RPMI7951 (cell line): ENCODE measurements at places on chromosomes 13 and 19. TPM values are rescaled to one million over a fixed set of nuclear protein-coding genes. Genes with fewer than 3 reads are reported as not detected.

The GTF2F1 gene
- 33.8 and 38.4 TPM in 2 replicates for total RNA-seq

The EPN1 gene
- total RNA-seq = 26.0 and 46.4 TPM in 2 replicates

DNA sequence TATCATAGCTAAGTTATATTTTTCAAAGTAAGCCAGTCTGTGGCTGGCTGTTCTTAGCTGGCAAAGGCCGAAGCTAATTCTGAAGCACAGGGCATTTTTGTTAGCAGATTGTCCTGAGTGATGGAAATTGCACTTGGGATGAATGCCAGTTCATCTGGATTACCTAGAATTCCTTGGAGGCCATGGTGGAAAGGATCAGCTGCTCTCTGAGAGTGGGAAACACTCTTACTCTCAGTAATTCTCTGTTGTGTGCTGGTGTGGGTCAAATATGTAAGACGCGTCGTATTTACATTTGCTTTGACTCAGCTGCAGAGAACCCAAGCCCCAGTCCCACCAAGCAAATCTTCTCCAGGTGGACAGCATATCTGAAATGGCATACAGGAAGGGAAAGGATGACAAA, 60.7 kb upstream of the C1QTNF9B start:
- no peak for DNase-seq

- no peak for DNase-seq
Measured at GRCh38 chr19:32580353-32580900, 563 bp upstream of the PDCD5 start.
